ENCODE measurements at places on chromosomes 12 and 14. TPM values are rescaled to one million over a fixed set of nuclear protein-coding genes. Genes with fewer than 3 reads are reported as not detected.

GRCh38 chr12:61713121-61713520 is 547.1 kb upstream of the USP15 start:
- H3K27me3 ChIP-seq, result no peaks in the 10 kb centered on the region
- no peak overlapping the region for H3K4me3 ChIP-seq
- DNase-seq, result peak; percentile 66
- peaks cover 23% of the 10 kb centered on the region for H3K4me1 ChIP-seq
- peak overlapping the region; percentile 17 for H3K27ac ChIP-seq

Gene GLIPR1
- total RNA-seq, result 11.3 TPM

Gene STXBP6
- total RNA-seq, result 5.3 TPM

DNA sequence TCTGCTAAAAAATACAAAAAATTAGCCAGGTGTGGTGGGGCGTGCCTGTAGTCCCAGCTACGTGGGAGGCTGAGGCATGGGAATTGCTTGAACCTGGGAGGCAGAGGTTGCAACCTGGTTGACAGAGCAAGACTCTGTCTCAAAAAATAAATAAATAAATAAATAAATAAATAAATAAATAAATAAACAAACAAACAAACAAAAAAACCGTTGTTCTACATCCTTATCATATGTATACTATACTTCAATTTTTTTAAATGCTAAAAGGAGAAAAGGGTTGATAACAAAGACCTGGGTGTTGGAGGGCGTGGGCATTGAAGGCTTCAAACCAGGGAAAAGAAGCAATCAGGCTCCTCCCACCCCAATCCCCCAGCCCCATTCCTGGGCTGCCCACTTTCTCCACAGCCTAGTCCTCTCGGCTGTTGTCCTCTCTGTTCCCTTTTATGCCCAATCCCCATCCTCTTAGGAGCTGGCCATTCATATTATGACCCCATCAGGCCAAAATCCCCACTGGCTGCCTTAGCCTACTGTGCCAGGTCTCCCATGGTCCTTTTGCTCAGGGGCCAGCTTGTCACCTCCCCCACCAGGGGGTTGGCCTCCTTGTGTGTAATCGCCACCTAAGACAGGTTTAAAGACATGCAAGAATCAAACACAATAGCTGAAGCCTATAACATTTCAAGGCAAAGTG is 30.2 kb downstream of the CLMN start:
- H3K27me3 ChIP-seq, result no peaks in the 10 kb centered on the region
- no peaks in the 10 kb centered on the region for H3K36me3 ChIP-seq
- DNase-seq, result no peak
- no peak overlapping the region for H3K4me3 ChIP-seq

GRCh38 chr12:53806721-53807120 is 54.9 kb upstream of the CISTR start:
- DNase-seq, result no peak
- peaks cover 9% of the 10 kb centered on the region for H3K27me3 ChIP-seq
- H3K4me3 ChIP-seq, result no peak overlapping the region

DNA sequence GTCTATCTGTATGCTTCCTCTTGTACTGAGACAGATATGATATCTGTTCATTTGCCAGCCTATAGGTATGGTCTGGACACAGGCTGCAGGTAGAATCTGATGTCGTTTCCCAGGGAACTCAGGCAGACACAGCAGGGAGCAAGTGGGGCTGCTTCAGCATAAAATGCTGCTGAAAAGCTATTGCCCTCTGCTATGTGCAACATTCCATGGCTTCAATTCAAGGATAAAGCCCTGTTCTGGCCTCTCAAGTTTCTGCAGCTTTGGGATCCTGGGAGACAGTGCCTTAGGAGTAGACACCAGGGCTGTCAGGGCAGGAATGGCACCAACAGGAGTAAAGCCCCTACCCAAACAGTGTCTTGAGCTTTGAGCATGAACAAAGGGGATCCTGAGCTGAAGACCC is 173.5 kb downstream of the SLC41A2 start:
- H3K4me1 ChIP-seq, result no peaks in the 10 kb centered on the region
- H3K27ac ChIP-seq, result no peak overlapping the region
- no peak for DNase-seq
- no peaks in the 10 kb centered on the region for H3K27me3 ChIP-seq
- no peak overlapping the region for H3K4me3 ChIP-seq
- no peaks in the 10 kb centered on the region for H3K36me3 ChIP-seq

Gene TAS2R14
- 3.6 TPM for total RNA-seq

- no peak overlapping the region for H3K4me3 ChIP-seq
- H3K27me3 ChIP-seq, result no peaks in the 10 kb centered on the region
- H3K36me3 ChIP-seq, result no peaks in the 10 kb centered on the region
- no peak overlapping the region for H3K27ac ChIP-seq
- peak; percentile 80 for DNase-seq
- peaks cover 8% of the 10 kb centered on the region for H3K4me1 ChIP-seq
These were observed 22.9 kb upstream of the KTN1 start for GRCh38 chr14:55556929-55557623.

DNA sequence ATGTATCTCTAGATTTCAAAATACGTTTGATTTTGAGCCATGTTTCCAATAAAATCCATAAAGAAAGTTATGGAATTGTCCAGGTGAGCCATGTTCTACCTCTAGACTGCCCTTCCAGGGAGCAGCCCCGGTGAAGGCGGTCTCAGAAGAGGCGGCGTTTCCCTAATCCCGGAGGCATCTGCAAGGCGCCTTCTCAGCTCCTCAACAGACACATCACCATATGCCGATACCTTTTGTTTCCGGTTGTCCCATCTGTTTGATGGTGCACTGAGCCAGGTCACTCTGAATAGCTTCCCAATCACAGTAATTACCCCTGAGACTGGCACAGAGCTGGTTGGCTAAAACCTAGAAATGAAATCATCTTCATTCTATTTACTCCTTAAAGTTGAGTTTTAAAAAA is 305.5 kb upstream of the FKBP4 start:
- no peak for DNase-seq
- no peaks in the 10 kb centered on the region for H3K27me3 ChIP-seq
- no peaks in the 10 kb centered on the region for H3K36me3 ChIP-seq
- no peak overlapping the region for H3K27ac ChIP-seq

DNA sequence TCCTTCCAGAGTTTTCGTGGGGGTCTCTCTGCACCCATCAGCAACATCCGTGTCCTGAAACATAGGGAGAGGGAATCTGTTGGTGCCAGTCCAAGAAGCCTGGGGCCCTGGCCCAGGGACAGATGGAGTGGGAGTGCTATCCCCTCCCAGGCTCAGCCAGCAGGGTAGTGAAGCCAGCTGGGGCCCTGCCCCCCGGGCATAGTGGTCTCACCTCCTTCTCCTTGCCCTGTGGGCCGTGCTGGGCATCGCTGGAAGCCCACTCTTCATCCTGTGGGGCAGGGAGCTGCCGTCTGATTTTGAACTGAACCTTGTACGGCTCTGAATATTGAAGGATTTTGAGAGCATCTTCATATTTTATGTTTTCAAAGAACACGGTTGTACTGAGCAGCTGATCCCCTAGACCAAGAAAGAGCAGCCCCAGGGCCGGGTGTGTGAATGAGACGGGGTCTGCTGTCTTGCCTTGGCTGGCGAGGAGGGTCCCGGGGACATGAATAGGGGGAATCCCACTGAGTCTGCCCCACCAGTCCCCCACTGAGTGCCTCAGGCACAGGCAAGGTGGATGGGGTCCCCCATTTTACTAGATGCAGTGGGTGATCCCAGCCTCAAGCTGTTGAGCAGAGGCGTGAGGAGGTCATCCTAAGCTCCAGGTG is 23.3 kb downstream of the AHNAK2 start:
- H3K27me3 ChIP-seq, result peaks cover 6% of the 10 kb centered on the region
- no peaks in the 10 kb centered on the region for H3K4me1 ChIP-seq
- DNase-seq, result no peak
- no peaks in the 10 kb centered on the region for H3K36me3 ChIP-seq
- H3K27ac ChIP-seq, result no peak overlapping the region

Gene TMEM229B
- total RNA-seq, result 0.28 TPM

DNA sequence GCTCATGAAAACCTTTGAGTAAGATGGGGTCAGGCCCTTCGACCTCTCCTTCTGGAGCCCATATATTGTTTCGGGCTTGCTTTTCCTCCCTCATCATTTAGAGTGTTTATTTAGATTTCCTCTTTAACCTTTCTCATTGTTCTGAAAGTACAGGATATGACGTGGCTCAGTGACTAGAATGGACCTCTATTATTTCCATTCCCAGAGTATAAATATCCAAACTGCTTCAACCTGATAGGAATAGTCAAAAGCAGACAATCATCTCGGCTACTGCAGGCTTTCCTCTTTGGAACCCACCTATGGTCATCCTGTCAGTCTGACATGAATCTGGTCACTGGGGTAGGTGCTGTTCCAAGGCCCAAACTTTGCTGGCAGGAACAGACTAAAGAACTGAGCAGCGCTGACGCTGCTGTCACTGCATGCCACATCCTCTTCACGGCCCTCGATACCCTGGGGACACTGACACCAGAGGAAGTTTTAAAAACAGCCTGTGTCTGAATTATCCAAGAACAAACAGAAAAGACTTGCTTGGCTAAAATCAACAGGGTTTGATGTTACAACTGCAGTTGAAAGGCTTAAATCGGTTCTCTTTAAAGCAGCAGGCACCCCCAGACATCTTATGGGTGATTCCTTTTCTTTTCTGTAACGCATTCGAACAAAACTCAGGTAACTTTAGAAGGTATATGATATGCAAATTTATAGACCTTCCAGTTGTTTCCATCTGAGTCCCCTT is 5.0 kb upstream of the DDX47 start:
- no peaks in the 10 kb centered on the region for H3K36me3 ChIP-seq
- no peaks in the 10 kb centered on the region for H3K27me3 ChIP-seq
- H3K27ac ChIP-seq, result peak overlapping the region; percentile 20
- H3K4me3 ChIP-seq, result no peak overlapping the region

Gene AQP6
- total RNA-seq, result not detected

- no peak for DNase-seq
- H3K27me3 ChIP-seq, result no peaks in the 10 kb centered on the region
- H3K4me1 ChIP-seq, result peaks cover 14% of the 10 kb centered on the region
- H3K4me3 ChIP-seq, result no peak overlapping the region
- H3K36me3 ChIP-seq, result no peaks in the 10 kb centered on the region
- H3K27ac ChIP-seq, result no peak overlapping the region
These were observed 288.7 kb downstream of the NAV3 start for GRCh38 chr12:78119351-78119918.

DNA sequence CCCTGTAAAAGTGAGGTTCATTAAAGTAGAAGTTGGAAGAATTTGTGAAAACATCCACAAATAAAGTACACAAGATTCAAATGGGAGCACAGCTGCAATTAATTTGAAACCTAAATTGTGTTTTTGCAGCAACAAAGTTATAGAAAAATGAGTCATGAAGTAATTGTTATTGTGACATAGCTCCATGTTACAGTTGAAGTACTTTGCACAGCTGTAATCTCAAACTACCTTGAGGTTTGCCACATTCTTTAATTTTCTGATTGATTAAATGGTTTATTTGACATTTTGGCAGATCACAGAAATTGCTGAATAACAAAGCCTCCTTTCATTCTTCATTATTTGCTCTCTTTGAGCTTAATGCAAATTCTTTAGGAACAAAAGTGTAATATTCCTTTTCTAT is 111.3 kb downstream of the RMST start:
- no peak overlapping the region for H3K4me3 ChIP-seq
- no peak for DNase-seq
- H3K4me1 ChIP-seq, result no peaks in the 10 kb centered on the region
- no peaks in the 10 kb centered on the region for H3K36me3 ChIP-seq
- H3K27me3 ChIP-seq, result no peaks in the 10 kb centered on the region

Gene MSI1
- total RNA-seq, result 8.8 TPM

GRCh38 chr12:93379981-93380361 is 2.2 kb downstream of the NUDT4 start:
- peak overlapping the region; percentile 20 for H3K27ac ChIP-seq
- peak overlapping the region; percentile 89 for H3K4me3 ChIP-seq
- H3K4me1 ChIP-seq, result peaks cover 32% of the 10 kb centered on the region
- H3K36me3 ChIP-seq, result no peaks in the 10 kb centered on the region
- no peak for DNase-seq

DNA sequence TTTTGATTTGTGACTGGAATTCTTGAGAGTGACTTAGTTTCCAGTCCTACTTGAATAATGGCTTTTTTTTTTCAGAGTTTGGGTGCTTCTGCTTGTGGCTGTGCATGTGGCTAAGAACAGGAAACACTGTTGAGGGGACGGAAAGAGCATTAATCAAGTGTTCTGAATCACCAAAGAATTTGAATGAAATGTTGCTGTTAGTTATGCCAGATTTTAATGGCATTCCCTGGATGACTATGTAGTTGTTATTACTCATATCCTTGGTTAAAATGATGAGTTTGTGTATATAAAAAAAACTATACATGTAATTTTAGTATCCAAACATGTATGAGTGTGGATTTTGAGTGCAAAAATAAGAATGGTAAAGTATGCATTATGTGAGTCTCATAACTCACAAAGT is 347.9 kb downstream of the BCAT1 start:
- H3K27ac ChIP-seq, result peak overlapping the region; percentile 73
- H3K36me3 ChIP-seq, result no peaks in the 10 kb centered on the region
- no peaks in the 10 kb centered on the region for H3K27me3 ChIP-seq
- peaks cover 39% of the 10 kb centered on the region for H3K4me1 ChIP-seq

- H3K36me3 ChIP-seq, result peaks cover 50% of the 10 kb centered on the region
- no peak for DNase-seq
- peaks cover 17% of the 10 kb centered on the region for H3K4me1 ChIP-seq
- H3K4me3 ChIP-seq, result no peak overlapping the region
- H3K27me3 ChIP-seq, result no peaks in the 10 kb centered on the region
These were observed 638 bp downstream of the LAG3 start for GRCh38 chr12:6772726-6773589.

DNA sequence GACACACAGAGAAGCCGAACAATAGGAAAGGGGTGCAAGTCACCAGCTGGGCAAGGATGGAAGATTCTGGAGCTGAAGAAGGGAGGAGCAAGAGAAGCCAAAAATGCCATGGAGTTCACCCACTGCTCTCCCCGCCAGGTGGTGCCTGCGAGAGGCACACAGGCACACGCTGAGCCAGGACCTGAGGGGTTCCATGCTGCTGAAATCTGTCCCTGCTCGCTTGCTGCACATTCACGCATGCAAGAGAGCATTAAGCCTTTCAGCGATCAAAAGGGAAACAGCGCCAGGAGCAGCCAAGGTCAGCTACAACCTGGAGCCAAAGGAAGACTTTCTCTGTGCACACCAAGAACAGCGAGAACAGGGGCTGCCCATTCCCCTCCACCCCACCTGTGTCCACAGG is 104.1 kb downstream of the ANO2 start:
- peaks cover 50% of the 10 kb centered on the region for H3K27me3 ChIP-seq
- no peaks in the 10 kb centered on the region for H3K36me3 ChIP-seq
- H3K4me1 ChIP-seq, result no peaks in the 10 kb centered on the region

GRCh38 chr12:124564232-124564958 is 3.0 kb downstream of the NCOR2 start:
- peak overlapping the region; percentile 92 for H3K4me3 ChIP-seq
- peak; percentile 48 for DNase-seq
- no peaks in the 10 kb centered on the region for H3K36me3 ChIP-seq
- H3K4me1 ChIP-seq, result peaks cover 63% of the 10 kb centered on the region
- no peaks in the 10 kb centered on the region for H3K27me3 ChIP-seq
- no peak overlapping the region for H3K27ac ChIP-seq

- H3K36me3 ChIP-seq, result no peaks in the 10 kb centered on the region
- no peak overlapping the region for H3K27ac ChIP-seq
- H3K4me1 ChIP-seq, result no peaks in the 10 kb centered on the region
- no peaks in the 10 kb centered on the region for H3K27me3 ChIP-seq
- DNase-seq, result no peak
- no peak overlapping the region for H3K4me3 ChIP-seq
These were observed 1.8 kb upstream of the BMAL2 start for GRCh38 chr12:27330846-27331245.
